ENCODE measurements at places on chromosomes 3 and 15. TPM values are rescaled to one million over a fixed set of nuclear protein-coding genes. Genes with fewer than 3 reads are reported as not detected.

DNA sequence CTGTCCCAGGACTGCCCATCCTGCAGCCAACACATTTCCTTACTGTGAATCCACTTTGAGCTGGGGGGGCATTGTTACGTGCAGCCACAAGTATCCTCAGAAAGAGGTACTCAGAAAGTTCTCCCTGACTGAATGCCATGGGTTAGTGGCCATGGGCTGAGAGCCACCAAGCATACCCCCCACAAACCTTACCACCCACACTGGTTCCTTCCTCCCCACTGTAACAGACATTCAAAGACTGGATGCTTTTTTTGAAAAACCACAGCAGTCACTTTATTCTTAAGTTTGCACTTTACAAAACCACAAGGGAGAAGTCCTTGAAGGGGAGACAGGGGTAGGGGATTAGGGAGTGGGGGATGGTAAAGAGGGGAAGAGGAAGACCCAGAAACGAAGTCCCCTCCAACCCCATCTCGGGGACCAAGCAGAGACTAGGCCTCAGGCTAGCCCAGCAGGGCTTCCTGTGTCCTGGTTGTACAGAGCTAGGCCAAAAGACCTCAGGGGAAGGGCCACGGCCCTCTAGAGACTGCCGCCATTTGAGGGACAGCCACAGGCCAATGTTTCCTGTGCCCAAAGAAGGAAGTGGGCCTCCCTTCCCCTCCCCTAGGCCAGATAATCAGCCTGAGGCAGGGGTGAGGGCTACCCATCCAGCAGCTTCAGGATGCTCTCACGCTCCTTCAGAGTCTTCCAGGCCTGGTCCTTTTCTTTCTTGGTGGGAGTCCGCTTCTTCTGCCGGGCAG is 10.1 kb upstream of the CAMK1 start:
- no peak overlapping the region for H3K4me3 ChIP-seq
- peak overlapping the region; percentile 91 for H3K27ac ChIP-seq
- DNase-seq: peak; percentile 47
- H3K36me3 ChIP-seq: peaks cover 26% of the 10 kb centered on the region
- no peaks in the 10 kb centered on the region for H3K27me3 ChIP-seq

DNA sequence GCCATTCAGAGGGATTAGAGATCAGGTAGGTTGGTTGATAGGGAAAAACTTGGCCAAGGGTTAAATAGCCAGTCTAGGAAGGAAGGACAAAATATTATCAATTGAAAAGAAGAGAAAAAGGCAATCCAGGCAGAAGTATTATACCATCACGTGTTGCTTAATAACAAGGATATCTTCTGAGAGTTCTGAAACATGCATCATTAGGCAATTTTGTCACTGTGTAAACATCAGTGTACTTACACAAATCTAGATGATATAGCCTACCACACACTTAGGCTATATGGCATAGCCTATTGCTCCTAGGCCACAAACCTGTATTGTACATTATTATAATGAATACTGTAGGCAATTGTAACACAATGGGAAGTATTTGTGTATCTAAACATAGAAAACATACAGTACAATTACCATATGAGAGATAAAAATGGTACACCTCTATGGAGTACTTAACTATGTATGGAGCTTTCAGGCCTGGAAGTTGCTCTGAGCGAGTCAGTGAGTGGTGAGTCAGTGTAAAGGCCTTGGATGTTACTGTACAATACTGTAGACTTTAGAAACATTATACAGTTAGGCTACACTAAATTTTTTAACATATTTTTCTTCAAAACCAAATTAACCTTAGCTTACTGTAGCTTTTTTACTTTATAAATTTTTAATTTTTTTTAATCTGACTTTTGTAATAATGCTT is 2.7 kb downstream of the TEX55 start:
- peaks cover 5% of the 10 kb centered on the region for H3K4me1 ChIP-seq
- H3K27me3 ChIP-seq: no peaks in the 10 kb centered on the region
- no peak overlapping the region for H3K4me3 ChIP-seq
- no peak overlapping the region for H3K27ac ChIP-seq
- H3K36me3 ChIP-seq: no peaks in the 10 kb centered on the region
- no peak for DNase-seq

GRCh38 chr15:27623560-27624305 is 475.4 kb downstream of the OCA2 start:
- DNase-seq: no peak
- H3K36me3 ChIP-seq: peaks cover 1% of the 10 kb centered on the region
- no peaks in the 10 kb centered on the region for H3K27me3 ChIP-seq
- no peak overlapping the region for H3K4me3 ChIP-seq

- no peaks in the 10 kb centered on the region for H3K27me3 ChIP-seq
- no peaks in the 10 kb centered on the region for H3K36me3 ChIP-seq
- no peak overlapping the region for H3K27ac ChIP-seq
- DNase-seq: no peak
- no peak overlapping the region for H3K4me3 ChIP-seq
- H3K4me1 ChIP-seq: no peaks in the 10 kb centered on the region
These were observed 105.2 kb upstream of the RNF7 start for GRCh38 chr3:141632779-141633374.

Gene SLC9A9
- total RNA-seq: 0.33 TPM

Gene GNAT1
- total RNA-seq: not detected

GRCh38 chr15:98375513-98376340 is 272.6 kb upstream of the IGF1R start:
- no peaks in the 10 kb centered on the region for H3K36me3 ChIP-seq
- no peak for DNase-seq
- peaks cover 17% of the 10 kb centered on the region for H3K27me3 ChIP-seq
- no peak overlapping the region for H3K27ac ChIP-seq
- H3K4me1 ChIP-seq: no peaks in the 10 kb centered on the region

DNA sequence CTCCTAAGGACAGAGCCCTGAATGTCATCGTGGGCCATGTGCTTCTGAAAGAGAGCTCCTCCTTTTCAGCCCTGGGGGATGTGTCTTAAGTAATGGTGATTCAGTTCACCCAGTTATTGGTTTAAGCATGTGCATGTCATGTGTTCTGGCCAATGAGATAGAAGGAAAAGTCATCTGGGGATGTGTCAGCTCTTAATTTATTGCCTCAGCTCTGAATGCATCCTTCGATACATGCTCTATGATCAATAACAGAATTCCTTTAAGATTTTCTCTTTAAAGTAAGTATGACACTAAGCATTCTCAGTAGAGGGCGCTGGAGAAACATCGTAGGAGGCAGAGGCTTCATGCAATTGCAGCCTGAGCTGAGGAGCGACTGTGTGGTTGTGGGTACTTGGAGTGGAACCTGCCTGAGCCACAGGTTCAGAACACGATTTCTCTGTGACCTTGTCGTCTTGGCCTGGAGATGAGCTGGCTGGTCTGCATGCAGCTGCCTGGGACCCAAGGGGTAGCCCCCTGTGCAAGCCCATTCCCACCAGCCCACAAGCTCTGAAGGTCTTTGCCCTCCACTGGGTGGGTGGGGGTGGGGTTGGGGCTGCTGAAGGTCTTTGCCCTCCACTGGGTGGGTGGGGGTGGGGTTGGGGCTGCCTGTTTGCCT is 69.5 kb downstream of the C3orf38 start:
- H3K4me3 ChIP-seq: no peak overlapping the region
- no peaks in the 10 kb centered on the region for H3K4me1 ChIP-seq
- H3K36me3 ChIP-seq: no peaks in the 10 kb centered on the region
- peak; percentile 55 for DNase-seq
- peaks cover 4% of the 10 kb centered on the region for H3K27me3 ChIP-seq

Gene C3orf62
- 1.7 TPM for total RNA-seq

DNA sequence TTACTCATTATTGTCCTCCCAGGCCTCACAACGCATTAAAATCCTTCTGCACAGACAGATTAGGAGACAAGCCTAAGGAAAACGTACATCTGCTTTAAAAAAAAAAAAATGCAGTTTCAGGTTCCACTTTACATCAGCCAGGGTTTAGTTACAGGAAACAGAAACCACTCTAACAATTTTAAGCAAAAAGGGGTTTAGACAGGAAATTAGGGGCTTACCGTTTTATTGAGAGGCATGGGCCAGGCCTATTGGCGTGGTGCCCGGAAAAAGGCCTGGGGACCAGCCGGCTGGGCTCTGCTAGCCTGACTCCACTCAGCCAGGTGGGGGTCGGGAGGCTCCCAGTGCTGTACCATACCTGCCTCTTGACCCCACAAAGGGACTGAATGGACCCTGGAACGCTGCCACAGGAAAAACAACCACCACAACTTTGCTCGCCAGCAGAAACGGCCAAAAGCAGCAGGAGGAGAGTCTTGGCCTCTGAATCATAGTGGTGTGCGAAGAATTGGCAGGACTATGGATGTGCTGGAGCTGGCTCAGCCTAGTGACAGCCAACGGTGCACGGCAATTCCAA is 124.3 kb downstream of the CHSY1 start:
- H3K27me3 ChIP-seq: peaks cover 4% of the 10 kb centered on the region
- peak overlapping the region; percentile 53 for H3K4me3 ChIP-seq
- H3K4me1 ChIP-seq: peaks cover 53% of the 10 kb centered on the region

DNA sequence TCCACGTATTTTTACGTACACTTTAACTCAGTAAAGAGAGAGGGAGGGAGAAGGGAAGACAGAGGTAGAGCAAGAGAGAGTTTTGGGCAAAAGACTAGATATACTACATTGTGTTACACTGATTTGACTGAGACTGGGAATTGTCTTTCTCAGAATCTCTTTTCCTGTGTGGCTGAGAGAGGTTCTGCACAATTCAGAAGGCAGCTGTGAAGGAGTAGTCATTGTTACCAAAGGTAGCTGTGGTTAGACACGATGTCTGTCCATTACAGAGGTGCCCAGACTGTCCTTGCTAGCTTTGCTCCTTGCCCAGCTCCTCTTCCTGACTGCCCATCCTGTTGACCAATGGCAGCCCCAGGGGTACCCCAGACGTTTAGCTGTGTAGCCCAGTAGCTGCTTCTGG is 577.5 kb upstream of the CBLB start:
- no peak overlapping the region for H3K27ac ChIP-seq
- no peak for DNase-seq
- no peaks in the 10 kb centered on the region for H3K27me3 ChIP-seq
- H3K36me3 ChIP-seq: peaks cover 9% of the 10 kb centered on the region
- H3K4me1 ChIP-seq: peaks cover 18% of the 10 kb centered on the region

Gene MKRN3
- total RNA-seq: 3.2 TPM

Gene GOLGA8G
- total RNA-seq: not detected

GRCh38 chr3:32432045-32432710 is 40.5 kb downstream of the CMTM7 start:
- H3K27ac ChIP-seq: peak overlapping the region; percentile 99
- peaks cover 86% of the 10 kb centered on the region for H3K4me1 ChIP-seq
- peaks cover 5% of the 10 kb centered on the region for H3K36me3 ChIP-seq
- H3K4me3 ChIP-seq: peak overlapping the region; percentile 76
- no peak for DNase-seq

Gene GHSR
- not detected for total RNA-seq

Gene SLC2A2
- total RNA-seq: not detected

Gene ALS2CL
- total RNA-seq: 5.1 TPM

DNA sequence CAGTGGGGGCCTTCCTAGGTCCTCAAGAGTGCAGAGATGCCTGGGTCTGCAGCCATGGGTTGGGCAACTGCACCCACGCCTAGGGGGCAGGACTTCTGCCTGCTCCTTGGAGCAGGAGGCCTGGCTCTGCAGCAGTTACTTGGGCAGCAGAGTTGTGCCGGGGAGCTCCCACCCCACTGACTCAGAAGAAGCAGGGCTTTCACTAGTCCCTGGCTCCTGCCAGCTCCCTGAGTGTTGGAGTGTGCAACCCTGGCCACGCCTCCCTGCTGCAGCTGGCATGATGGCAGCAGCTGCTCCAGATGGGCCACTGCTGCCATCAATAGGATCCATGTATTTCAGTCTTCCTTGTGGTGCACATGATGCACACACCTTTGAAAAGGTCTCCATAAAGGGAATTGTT is 40.6 kb upstream of the KCNH8 start:
- H3K4me3 ChIP-seq: no peak overlapping the region
- H3K27ac ChIP-seq: no peak overlapping the region
- no peak for DNase-seq
- H3K36me3 ChIP-seq: no peaks in the 10 kb centered on the region

- H3K4me3 ChIP-seq: no peak overlapping the region
- H3K4me1 ChIP-seq: no peaks in the 10 kb centered on the region
- H3K36me3 ChIP-seq: no peaks in the 10 kb centered on the region
- no peak overlapping the region for H3K27ac ChIP-seq
These were observed 76.3 kb downstream of the SMAD6 start for GRCh38 chr15:66778314-66778665.

- no peaks in the 10 kb centered on the region for H3K4me1 ChIP-seq
- H3K27ac ChIP-seq: no peak overlapping the region
These were observed 124.3 kb downstream of the ABI3BP start for GRCh38 chr3:100868894-100869293.

GRCh38 chr3:43024181-43024885 is 45.2 kb downstream of the GASK1A start:
- peaks cover 66% of the 10 kb centered on the region for H3K4me1 ChIP-seq
- H3K4me3 ChIP-seq: peak overlapping the region; percentile 30
- no peaks in the 10 kb centered on the region for H3K36me3 ChIP-seq
- H3K27ac ChIP-seq: peak overlapping the region; percentile 75
- H3K27me3 ChIP-seq: no peaks in the 10 kb centered on the region

Gene ADGRG7
- total RNA-seq: not detected

- H3K4me3 ChIP-seq: no peak overlapping the region
- H3K27me3 ChIP-seq: peaks cover 15% of the 10 kb centered on the region
- no peak overlapping the region for H3K27ac ChIP-seq
- H3K4me1 ChIP-seq: peaks cover 34% of the 10 kb centered on the region
These were observed 43.9 kb upstream of the SEC13 start for GRCh38 chr3:10364806-10365205.

Gene GPR176
- 0.24 TPM for total RNA-seq

DNA sequence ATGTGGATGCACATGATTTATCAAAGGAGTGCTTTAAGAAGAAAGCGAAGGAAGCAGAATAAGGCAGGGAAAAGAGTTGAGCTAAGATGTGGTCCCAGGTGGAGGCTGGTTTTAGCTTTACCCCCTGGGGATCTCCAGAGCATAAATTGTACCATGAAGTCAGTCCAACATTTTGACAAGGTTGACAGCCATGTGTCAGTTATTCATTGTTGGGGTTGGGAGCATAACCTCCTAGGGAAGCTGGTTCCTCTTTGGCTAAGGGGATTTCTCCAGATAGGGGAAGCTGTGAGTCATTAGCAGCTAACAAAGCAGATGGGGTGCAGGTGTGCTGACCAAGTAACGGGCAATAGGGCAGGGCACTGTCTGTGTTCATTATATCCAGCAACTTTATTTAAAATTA is 123.7 kb upstream of the IGSF10 start:
- no peaks in the 10 kb centered on the region for H3K36me3 ChIP-seq
- H3K27me3 ChIP-seq: no peaks in the 10 kb centered on the region
- H3K27ac ChIP-seq: no peak overlapping the region

DNA sequence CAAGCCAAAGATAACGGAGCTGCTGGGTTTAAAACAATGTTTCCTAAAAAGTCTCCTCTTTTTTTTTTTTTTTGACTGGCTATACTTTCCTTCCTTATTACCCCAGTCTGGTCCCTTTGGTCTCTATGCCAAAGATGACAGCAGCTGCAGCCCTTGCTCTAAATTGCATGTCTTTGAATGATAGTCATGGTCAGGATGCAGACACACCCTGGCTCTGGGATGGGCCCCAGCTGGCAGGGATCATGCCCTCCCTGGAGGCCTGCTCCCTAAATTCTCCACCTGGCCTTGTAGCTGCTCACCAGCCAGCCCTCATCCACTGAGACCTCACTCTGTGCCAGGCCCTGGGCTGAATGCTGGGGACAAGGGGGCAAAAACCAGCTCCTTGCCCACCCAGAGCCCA is 95.8 kb downstream of the MESD start:
- no peaks in the 10 kb centered on the region for H3K27me3 ChIP-seq
- DNase-seq: no peak
- H3K36me3 ChIP-seq: peaks cover 9% of the 10 kb centered on the region
- H3K27ac ChIP-seq: no peak overlapping the region
- peaks cover 2% of the 10 kb centered on the region for H3K4me1 ChIP-seq
